Pons (tissue), 1 donor: ENCODE measurements at places on chromosomes 5 and 9.

- peak; percentile 54 for DNase-seq
These were observed 587 bp downstream of the UBE2R2 start for GRCh38 chr9:33817327-33818166.

DNA sequence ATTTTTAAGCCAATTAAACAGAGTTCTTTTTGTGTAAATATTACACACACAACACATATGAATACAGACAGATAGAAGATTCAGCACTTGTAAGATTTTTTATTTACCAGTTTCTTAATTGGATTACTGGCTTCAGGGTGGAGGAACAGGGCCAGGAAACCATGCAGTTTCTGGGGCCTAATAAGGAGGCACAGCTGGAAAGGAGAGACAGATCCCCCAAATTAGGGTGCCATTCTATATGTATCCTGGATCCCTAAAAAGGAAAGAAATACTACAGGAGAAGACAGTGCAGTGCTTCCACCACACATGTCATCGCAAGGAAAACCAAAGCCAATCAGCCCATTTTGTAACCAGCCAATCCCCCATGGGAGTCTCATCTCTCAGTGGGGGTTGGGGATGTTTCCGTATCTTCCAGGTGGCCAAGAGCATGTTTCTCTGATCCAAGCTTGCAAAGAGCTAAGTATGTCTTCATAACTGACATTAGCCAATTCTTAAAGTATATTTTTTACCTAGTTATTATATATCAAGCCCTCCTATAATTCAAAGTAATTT, 15.8 kb upstream of the ABO start:
- DNase-seq: no peak

GRCh38 chr9:90864779-90865178, 63.2 kb downstream of the SYK start:
- no peak for DNase-seq

DNA sequence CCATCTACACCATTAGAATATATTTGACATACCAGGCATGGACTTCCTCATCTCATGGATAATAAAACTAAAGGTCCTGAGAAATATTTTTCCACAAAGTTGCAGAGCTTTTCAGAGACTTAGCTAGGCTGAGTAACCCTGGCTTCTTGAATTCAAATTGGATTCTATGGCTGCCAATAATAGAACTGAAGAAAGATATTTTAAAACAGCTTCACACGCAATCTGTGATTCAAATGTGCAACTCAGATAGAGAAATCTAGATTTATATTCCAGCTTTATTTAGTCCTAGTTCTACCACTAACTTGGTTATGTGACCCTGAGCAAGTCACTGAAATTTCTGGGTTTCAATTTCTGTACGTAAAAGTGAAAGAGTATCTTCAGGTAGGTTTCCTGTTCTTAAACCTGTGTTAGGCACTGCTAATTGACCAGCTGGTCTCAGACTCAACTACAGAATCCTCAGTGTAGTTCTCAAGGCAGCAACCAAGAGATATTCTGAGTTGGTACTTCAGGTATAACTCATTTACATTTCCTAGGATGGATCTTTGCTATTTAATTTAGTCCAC, 235.3 kb downstream of the GABRB2 start:
- DNase-seq: no peak

GRCh38 chr5:93145767-93146166, 435.3 kb downstream of the NR2F1-AS1 start:
- no peak for DNase-seq

DNA sequence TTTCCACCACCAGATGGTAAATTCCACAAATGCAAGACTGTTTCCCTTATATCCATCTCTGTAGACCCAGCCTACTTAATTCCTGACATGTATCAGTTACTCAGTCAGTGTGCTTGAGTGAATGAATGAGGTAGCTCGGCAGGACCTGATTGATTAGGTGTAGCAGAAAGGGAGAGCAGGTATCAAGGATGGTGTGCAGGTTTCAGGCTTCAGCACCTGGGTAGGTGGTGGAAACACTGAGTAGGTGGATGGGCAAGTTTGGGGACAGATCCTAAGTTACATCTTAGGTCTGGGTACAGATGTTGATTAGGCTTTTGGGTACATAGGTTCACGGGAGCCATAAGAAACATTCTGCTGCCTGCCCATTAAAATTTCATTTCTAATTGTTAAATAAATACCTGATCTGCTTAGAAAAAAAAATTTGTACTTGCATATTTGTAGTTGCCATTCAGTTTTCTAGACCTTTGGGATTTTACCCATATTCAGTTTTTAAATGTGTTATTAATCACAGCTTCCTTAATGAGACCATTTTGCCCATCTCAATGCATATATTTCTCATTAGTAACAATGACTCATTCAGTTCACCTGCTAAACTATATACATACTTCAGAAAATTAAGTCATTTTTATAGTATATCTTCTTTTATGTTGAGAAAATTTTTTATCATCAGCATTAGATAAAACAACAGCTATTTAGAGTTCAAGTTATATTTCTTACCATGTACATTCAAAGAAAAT, 111.8 kb downstream of the INIP start:
- DNase-seq: no peak

GRCh38 chr5:179266291-179267070, 78.8 kb downstream of the ADAMTS2 start:
- no peak for DNase-seq

- DNase-seq: peak; percentile 59
These were observed 175.1 kb downstream of the CCDC192 start for GRCh38 chr5:127878174-127878750.

DNA sequence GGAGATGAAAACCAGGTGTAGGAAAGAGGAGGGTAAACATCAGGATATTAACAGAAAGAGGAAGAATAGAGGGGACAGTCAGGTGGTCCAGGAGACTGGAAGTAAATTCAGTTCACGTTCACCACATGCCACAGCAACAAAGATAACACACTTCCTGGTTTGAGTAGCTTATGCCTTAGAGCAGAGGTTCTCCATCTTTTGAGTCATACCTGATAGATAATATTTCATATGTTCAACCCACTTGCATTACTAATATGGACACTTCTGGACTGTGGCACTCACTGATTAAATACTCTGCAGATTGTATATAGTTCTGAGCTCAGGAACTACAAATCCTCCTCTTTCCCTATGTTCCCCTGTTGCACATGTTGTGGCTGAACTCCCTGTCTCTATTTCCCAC, 179.9 kb upstream of the NR3C1 start:
- DNase-seq: no peak

DNA sequence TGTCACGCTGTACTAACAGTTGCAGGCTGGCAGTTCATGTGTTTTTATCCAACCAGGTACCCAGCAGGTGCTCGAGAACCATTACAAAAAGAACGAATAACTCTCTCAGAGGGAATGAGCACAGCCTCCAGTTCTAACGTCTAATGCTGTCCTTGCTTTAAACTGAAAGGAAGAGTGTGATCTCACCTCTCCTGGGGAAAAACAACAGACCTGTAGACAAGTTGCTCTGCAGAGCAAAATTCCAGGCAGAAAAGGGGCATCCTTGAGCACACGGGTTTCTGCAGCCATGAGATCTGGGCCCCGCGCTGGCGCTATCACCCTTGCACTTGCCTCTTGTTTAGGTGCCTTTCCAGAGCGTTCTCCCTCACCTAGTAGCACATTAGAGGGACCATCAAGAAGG, 92.5 kb upstream of the DNAH5 start:
- no peak for DNase-seq
